Bronchus fibroblast of lung (primary cell): ENCODE measurements at places on chromosomes 2 and 18. TPM values are rescaled to one million over a fixed set of nuclear protein-coding genes. Genes with fewer than 3 reads are reported as not detected.

The ZNF397 gene
- 7.0 and 8.9 TPM in 2 replicates for total RNA-seq

The PPP1R1C gene
- 0.15 and 0.34 TPM in 2 replicates for total RNA-seq

The RIOK3 gene
- 21.7 and 26.1 TPM in 2 replicates for total RNA-seq

The EPHA4 gene
- 8.9 and 15.2 TPM in 2 replicates for total RNA-seq

The CD207 gene
- not detected in 2 replicates for total RNA-seq

The EFHD1 gene
- 0.45 TPM in 1 of 2 replicates, not detected in the other for total RNA-seq

The ANKRD36B gene
- total RNA-seq = 3.7 and 4.0 TPM in 2 replicates

The RAB6C gene
- not detected in 2 replicates for total RNA-seq

The WNT10A gene
- not detected in 2 replicates for total RNA-seq

The LAMA1 gene
- total RNA-seq = 6.2 and 7.0 TPM in 2 replicates

The RBM45 gene
- 11.6 and 14.1 TPM in 2 replicates for total RNA-seq

The EVX2 gene
- total RNA-seq = not detected in 2 replicates

The TMEM163 gene
- total RNA-seq = not detected in 2 replicates

The MSTN gene
- total RNA-seq = under 0.01 TPM in 2 replicates

The IL1RN gene
- total RNA-seq = not detected in 2 replicates

The RND3 gene
- 35.4 and 42.9 TPM in 2 replicates for total RNA-seq

The TAF4B gene
- 2.4 and 2.9 TPM in 2 replicates for total RNA-seq

The TMX3 gene
- 26.5 and 34.1 TPM in 2 replicates for total RNA-seq

The KIF1A gene
- 0.17 TPM in 1 of 2 replicates, not detected in the other for total RNA-seq

The PELI1 gene
- 2.1 and 2.4 TPM in 2 replicates for total RNA-seq

The CRYGD gene
- total RNA-seq = not detected in 2 replicates
